COR-L47 (cell line): ENCODE measurements at places on chromosomes 3 and 15.

- no peak for DNase-seq
Measured at GRCh38 chr3:51845129-51845528, 16.3 kb upstream of the IQCF2 start.

GRCh38 chr3:194339840-194340239 is 11.3 kb downstream of the CPN2 start:
- DNase-seq = no peak

GRCh38 chr3:101377796-101378195 is 57.4 kb upstream of the IMPG2 start:
- DNase-seq = no peak

- DNase-seq = no peak
Measured at GRCh38 chr3:118868051-118868450, 166.6 kb downstream of the IGSF11 start.

DNA sequence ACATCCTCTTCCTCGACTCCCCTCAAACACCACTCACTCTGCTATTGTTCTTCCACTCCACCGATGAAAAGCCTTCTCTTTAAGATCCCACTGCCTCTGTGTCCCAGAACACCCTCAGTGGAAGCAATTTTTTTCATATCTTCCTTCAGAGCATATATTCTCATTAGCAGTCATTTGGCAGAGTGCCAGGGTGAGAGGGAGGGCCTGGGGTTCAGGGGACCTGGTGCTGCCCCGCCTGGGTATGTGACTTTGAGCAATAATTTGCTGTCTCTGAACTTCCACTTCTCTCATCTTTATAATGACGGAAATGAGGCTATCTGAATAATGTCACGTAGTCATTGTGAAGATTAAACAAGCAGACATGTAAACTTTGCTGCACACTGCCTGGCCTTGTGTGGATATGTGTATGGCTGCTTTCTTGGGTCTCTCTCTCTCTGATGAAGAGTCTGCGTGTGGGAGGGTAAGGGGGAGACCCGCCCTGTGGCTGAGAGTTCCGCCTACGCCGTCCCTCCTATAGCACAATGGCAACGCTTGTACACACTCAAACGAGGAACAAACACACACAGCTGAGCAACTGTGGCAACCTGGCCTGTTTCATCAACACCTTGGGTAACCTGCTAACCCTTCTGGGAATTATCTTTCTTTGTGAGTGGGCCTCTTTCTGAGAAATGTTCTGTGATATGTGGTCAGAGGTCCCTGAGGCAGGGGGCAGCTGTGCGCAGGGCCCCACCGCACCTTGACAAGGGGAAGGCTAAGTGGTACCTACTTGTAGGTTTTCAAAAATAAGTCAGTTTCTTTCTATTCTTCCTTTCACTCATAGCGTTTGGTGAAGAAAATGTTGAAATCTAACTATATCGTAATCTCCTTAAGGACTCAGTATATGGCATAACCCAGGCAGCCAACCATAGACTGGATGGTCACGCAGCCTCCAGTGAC is 369.8 kb downstream of the SV2B start:
- no peak for DNase-seq

DNA sequence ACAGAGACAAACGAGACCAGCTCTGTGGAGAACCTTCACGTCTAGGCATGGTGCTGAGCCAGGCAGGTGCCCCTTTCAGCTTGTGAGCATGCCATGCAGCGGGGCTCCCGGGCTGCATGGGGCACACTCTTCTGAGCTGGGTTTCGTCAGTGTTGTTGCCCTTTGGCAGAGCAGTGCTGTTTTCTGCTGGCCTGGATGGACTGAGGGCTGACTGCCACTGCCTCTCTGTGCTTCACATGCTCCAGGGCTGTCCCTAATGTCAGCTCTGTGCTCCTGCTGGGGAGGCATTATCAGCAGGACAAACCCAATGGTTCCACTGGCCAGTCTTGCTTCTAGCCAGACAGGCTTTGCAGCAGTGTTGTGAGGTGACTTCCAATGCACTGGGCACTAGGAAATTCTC is 9.5 kb downstream of the GASK1A start:
- DNase-seq = no peak

DNA sequence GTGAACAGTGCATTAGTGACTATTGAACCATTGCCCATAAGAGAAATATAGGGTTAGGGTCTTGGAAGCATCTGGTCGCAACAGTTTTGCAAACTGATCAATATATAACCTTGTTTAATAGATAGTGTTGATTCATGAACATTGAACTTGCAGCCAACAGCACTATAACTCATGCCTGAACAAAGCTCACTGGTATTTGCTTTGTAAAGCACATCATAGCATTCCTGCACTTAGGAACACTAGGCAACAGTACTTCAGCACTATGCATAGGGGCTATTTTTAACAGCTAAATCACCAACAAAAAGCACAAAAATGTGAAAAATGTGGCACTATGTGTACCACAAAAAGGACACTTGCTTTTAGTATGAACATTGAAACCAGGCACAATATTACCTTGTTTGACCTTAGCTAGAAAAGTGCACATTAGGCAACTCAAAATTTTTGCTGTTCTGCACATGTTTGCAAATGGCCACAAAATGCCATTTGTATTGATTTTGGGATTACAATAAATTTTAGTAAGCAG is 68.0 kb downstream of the OXNAD1 start:
- no peak for DNase-seq
